Stimulated activated CD4-positive, alpha-beta T cell treated with anti-CD3 and anti-CD28 coated beads, Interleukin-4, amount 100 ng/mL, for 4 hours (primary cell): ENCODE measurements at places on chromosomes 16 and 17.

GRCh38 chr16:66717112-66717675, 20.7 kb upstream of the CMTM4 start:
- no peak for DNase-seq

- DNase-seq = no peak
Measured at GRCh38 chr17:75557075-75557851, 30.3 kb upstream of the MYO15B start.

DNA sequence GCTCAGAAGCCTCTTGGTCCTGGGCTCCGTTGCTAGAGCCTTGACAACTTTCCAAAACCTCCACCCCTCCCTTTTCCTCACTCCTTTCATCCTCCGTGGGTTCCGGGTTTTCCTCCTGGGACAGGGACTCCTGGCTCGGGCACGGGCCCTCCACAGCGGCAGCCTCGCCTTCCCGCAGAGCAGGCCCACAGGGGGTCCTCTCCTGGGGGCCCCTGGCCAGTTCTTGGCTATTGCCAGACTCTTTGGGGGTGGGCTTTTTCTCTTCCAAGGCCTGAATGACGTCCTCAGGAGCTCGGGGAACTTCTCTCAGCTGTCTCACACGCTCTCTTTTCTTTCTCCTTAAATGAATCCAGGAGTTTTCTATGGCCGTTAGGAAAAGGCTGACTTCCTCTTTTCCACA, 19.3 kb upstream of the MNT start:
- no peak for DNase-seq

- no peak for DNase-seq
Measured at GRCh38 chr17:59341922-59342321, 10.5 kb downstream of the YPEL2 start.

GRCh38 chr17:56821847-56822534, 11.7 kb downstream of the C17orf67 start:
- no peak for DNase-seq

- no peak for DNase-seq
Measured at GRCh38 chr16:82995924-82996441, 369.2 kb downstream of the CDH13 start.

DNA sequence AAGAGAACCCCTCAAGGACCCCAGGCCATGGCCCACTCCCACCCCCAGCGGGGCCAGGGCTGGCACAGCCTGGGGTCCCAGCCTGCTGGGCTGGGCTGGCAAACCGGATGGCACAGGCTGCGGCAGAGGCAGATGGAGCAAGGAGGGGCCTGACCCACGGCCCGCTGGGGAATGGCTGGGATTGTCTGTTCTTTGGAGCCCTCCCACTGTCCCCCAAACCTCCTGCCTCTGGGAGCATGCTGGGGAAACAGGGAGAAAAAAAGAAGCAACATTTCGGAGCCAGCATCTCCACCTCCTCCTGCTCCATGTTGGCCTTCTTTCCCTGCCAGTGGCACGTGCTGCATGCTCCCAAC, 37.1 kb upstream of the LHX1 start:
- DNase-seq = no peak

GRCh38 chr17:80871341-80871740, 120.3 kb upstream of the CHMP6 start:
- DNase-seq = no peak

GRCh38 chr17:33647956-33648355, 354.9 kb upstream of the ASIC2 start:
- no peak for DNase-seq

- no peak for DNase-seq
Measured at GRCh38 chr17:77279448-77280303, 138.9 kb downstream of the SEC14L1 start.

GRCh38 chr16:27231692-27232060, 28.4 kb downstream of the KDM8 start:
- no peak for DNase-seq
